Stimulated activated naive CD4-positive, alpha-beta T cell (primary cell): ENCODE measurements at places on chromosomes 12 and 14.

GRCh38 chr12:119151445-119152026 lies 27.2 kb upstream of the HSPB8 start:
- no peak for DNase-seq

DNA sequence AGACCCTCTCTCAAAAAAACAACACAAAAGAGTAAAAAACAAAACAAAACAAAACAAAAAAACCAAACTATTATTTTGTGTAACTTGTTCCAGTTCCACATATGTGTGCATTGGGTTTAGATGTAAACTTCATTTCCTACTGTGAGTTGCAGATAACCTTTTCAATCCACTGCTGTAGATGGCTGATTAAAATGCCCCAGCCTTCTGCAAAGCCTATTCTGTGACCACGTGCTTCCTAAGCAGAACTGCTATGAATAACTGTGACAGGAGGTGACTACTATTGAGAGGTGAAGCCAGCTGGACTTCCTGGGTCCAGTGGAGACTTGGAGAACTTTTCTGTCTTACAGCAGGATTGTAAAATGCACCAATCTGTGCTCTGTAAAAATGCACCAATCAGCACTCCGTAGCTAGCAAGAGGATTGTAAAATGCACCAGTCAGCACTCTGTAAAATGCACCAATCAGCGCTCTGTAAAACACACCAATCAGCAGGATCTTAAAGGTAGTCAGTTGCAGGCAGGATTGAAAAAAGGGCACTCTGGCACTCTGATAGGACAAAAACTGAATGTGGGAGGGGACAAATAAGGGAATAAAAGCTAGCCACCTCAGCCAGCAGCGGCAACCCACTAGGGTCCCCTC lies 10.3 kb upstream of the ELK3 start:
- DNase-seq, result no peak

- no peak for DNase-seq
Observed at GRCh38 chr14:96470331-96470730, 31.9 kb upstream of the PAPOLA start.

- no peak for DNase-seq
Observed at GRCh38 chr12:67056329-67056728, 212.8 kb upstream of the CAND1 start.

DNA sequence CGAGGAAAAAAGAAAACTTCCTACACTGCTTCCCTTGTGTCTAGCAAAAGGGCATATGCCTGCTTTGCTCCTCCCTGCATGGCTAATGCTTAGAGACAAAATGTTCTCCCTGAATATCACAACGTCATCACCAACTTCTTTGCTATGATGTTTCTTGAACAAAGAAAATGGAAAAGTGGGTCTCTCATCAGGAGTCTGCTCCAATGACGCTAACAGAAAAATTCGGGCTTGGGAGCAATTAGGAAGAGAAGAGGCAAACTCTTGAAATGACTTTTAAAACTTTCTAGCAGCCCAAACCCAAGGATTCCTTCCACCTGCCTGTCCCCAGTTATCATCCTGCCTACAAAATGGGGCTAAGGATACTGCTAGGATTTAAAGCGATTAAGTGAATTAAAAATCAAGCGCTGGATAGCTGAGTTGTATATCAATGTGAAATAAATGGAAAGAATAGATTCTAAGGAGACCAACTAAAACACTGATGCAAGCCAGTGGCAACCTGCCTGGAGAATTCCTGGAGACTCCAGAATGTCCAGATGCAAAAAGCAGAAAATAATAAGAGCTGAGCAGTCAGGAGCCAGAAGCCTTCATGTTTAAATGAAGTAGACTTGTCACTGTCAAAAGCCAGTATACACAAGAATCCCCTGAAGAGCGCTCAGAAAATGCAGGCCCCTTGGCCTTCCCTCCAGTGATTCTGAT lies 183.8 kb downstream of the DPF3 start:
- DNase-seq, result no peak

DNA sequence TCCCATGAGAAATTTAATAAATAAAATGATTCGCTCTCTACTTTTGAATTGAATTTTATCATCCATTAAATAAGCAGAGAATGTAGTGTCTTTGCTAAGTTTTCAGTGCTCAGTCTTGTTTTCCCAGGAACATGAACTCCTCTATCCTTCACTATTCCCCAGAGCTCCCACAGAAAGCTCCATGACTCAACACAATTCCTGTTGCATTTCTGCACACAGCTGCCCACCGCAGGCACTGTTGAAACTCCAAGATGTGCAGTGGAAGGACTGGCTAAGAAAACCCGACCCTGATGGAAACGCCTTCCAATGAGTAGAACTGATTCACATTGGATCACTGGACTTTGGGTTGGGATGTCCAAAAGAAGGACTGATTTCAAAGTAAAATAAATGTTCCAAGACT lies 202.4 kb upstream of the AMIGO2 start:
- no peak for DNase-seq

DNA sequence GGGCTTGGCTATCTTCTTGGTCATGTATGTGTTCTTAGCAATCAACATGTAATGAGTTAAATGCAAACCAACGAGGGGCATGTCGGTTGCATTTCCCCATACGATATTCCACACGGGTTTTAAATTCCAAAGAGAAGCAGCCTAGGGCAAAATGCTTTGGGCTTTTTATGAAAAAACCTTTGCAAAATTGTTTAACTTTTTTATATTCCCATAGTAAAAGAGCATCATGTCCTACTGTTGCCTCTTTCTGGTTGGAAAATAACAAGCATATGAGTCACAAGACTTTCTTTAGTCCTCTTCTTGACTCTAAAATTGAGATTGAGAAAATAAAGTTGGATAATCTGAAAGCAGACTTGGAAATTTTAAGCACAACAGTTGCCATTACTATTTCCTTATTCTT lies 3.8 kb upstream of the DIO2 start:
- no peak for DNase-seq
